ENCODE measurements at places on chromosomes 1 and 21.

GRCh38 chr1:4637616-4638344 is 16.6 kb upstream of the AJAP1 start:
- DNase-seq, result no peak

DNA sequence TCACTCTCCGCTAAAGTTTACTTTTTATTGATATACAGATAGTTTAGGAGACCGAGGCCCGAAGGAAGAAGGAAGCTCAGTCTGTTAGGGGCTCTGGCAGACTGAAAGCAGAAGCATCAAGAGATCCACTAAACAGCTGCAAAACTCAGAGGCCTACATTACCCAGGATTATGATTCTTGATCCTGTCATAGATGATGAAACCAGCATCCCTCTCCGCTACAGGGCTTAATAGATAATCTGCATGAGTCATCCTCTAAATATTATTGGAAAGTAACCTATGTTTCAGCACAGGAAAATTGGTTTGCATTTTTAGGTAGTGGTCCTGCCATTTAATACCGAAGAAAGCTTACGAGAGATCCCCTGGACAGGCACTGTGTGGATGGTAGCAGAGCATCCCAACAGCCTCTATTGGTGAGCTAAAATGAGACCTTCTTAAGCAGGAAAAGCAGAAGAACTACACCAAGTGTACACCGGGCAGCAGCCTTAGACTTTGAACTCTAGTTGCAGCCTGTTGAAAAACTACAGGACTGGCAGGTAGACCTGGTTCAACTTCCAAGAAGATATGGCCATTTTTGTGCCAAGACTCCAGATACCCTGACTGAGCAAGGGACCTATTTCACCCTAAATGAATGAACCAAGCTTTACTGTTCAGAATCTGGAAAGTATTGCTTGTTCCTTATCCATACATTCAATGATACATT is 6.8 kb downstream of the CASQ2 start:
- no peak for DNase-seq

- DNase-seq, result no peak
Measured at GRCh38 chr21:44966135-44967081, 26.6 kb downstream of the SLX9 start.

DNA sequence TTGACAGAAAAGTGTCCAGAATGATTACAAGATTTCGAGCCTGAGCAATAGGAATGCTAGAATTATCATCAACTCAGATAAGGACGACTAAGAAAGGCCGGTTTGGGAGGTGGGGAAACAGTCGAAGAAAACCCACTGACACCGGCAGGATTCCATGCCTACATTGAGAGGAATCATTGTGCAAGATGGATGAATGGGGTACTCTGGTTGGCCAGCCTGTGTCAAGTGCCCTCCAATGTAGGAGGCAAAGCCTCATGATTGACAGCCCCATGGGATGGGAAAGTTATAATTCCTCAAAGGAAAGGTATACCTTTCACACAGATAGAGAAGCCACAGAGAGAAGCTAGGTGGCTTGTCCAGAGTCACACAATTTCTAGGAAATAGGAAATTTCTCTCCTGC is 153.5 kb upstream of the CTTNBP2NL start:
- no peak for DNase-seq

- DNase-seq, result no peak
Measured at GRCh38 chr1:85830837-85831236, 122.6 kb upstream of the ZNHIT6 start.

DNA sequence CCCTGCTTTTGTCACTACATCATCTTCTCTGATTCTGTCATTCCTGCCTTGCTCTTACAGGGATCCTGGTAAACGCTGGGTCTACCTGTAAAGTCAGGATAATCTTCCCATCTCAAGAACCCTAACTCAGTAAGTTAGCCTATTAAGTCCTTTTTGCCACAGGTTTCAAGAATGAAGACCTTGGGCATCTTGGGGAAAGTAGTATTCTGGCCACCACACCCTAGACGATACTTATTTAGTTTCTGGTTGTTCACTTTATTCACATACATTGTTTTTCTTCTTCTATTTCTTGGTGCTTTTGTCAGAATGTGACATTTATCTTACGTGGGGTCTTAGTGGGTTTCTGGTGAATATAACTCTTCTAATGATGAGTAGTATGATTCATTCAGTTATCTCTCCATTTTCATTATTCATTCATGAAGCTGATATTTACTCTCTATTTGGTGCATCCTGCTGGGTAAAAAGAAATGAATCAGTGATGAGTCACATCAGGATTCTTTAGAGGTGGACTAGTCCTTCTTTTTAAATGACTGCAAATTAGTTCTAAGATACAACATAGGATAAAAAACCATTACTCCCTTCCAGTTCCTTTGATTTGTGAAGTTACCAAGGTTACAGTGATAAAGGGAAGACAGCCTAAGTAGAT is 514.4 kb upstream of the B3GALT2 start:
- no peak for DNase-seq

- no peak for DNase-seq
Measured at GRCh38 chr1:240739754-240740153, 127.8 kb upstream of the GREM2 start.

- DNase-seq, result no peak
Measured at GRCh38 chr1:85360730-85361493, 84.5 kb upstream of the BCL10 start.

DNA sequence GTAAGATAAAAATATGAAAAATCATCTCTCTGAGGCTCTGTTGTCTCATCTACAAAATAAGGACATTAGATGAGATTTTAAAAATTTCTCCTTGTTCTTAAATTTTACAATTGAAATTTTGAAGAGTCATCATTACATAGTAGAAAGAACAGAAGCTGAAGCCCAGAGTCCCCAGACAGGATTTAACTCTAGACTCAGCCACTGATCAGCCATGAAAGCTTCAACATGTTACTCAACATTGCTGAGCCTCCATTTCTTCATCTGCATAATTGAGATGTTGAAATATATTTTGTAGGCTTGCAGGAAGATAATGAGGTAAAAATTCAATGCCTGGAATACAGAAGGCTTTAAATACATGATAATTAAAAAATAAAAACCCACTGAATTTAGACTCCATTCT is 633.3 kb downstream of the LMO4 start:
- DNase-seq, result no peak

GRCh38 chr1:156766298-156767100 is 836 bp upstream of the PRCC start:
- no peak for DNase-seq

- no peak for DNase-seq
Measured at GRCh38 chr1:14111121-14111520, 411.1 kb downstream of the PRDM2 start.

DNA sequence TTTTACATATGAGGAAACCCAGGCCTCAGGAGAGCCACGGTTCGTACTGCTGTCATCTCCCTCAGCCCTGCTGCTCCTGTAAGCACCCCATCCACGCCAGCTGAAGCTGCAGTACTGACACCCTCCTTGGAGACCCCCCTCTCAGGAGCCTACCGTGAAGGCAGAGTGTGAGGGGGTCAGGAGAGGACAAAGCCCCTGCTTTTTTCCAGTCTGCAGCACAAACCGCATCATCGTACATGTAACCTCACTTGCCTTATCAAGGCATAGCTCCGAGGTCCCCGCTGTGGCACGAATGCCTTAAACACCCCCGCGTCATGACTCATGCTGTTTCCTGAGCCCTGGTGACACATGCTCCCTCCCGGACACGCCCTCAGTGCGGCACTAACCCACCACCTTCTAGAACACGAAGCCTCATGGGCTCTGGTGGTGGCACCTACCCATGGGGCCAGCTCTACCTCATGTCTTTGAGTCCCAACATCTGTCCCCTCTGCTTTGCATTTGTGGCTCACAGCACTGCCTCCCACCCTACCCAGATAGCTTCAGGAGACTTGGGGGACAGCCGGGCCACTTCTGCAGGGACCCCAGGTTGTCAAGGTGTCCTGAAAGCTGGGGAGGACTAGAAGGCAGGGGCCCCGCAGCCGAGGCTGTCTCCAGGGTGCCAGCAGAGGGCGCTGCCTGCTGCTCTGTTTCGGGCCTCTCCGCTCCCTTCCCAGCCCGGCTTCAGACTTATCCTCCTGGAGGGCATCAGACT is 4.9 kb downstream of the SH3BGRL3 start:
- DNase-seq, result no peak

GRCh38 chr1:58780836-58781452 is 2.9 kb downstream of the JUN start:
- no peak for DNase-seq

DNA sequence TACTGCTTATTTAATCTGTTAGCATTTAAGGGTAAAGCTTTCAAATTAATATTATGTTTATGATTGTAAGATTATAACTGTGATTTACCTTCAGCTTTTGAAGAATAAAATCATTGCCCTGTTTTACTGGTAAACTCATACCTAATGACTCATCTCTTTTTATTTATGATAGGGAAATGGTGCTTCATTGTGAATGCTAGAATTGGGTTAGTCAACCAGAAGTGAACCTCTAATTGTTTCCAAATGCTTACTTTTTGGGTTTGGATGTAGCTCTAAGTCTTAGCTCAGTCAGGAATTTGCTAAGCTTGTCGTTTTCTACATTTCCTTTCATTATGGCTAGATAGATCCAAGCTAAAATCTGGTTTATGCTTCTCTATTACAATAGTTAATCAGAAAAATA is 59.4 kb downstream of the SLC30A7 start:
- DNase-seq, result no peak

DNA sequence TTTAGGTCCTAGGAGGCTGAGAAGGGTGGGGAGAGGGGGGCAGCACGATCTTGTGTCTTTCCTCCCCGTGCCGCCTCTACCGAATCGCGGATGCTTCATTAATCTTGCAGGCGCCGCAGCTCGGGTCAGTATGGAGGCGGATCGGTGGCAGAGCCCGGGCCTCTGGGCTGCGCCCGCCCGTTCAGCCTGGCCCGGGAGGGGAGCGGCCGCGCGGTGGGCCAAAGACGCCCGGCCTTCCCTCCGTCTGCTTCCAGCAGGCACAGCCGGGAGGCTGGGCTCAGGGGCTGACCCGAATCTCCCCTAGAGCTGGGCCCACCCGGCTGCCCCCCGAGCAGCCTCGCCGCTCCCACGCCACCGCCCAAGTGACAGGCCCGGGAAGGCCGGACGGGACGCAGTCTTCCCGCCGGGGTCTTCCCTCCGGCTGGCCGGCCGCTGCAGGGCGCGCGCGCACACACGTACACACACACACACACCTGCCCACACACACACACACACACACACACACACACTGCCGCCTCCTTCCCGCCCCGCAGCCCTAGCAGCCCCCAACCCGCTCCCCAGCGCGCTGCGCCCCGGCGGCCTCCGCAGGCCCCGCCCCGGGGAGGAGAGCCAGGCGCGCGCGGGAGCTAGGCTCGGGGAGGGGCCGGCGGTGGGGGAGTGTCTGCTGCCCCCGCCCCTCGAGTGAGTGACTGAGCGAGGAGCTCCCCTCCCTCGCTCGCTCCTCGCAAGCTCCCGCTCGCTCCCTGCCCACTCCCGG is at the start of gene C1orf21:
C1orf21 (plus strand) TSS at position 718 of the 757 bp plus-strand sequence. CDS start 90,481 bp downstream, outside the sequence.
- peak; percentile 83 for DNase-seq

GRCh38 chr1:20080441-20081352 is 10.7 kb downstream of the PLA2G5 start:
- no peak for DNase-seq

DNA sequence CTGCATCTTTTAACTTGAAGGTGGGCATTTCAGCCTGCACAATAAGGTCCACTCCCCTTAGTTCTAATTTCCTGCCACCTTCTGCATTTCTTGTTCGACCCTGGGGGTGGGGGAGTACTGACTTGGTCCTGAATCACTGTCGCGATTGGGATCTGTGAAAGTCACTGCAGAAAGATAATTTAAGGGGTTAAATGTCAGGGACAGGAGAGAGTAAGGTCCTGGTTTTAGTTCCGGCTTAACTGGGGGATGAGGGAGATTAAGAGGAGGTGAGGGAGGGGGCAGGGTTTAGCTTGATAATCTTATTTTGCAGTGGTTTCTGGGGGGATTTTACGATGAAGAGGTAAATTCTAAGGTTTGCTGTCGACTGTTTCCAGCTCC is 128.1 kb downstream of the MRPS6 start:
- no peak for DNase-seq

DNA sequence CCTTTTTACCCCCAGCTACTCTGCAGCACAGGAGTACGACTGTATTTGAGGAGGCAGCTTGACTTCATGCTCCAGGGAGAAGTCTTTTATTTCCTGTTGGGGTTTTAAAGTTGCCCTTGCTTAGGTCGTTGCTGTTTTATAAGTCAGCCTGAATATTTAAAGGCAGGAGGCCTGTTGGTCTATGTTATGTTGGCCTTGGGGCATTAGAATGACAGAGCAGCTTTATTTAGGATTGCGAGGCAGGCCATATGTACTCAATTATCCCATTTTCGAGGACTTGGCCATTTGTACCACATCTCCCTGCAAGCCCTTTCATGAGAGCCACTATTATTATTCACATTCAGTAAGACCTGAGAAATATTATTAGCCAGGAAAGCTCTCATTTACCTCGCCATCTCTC is 47.0 kb downstream of the KIF26B start:
- no peak for DNase-seq

GRCh38 chr1:39214021-39214713 is 9.7 kb downstream of the MACF1 start:
- no peak for DNase-seq

GRCh38 chr1:221336126-221336525 is 405.8 kb downstream of the DUSP10 start:
- no peak for DNase-seq

GRCh38 chr1:65265296-65265650 is 44.1 kb upstream of the DNAJC6 start:
- DNase-seq, result no peak

GRCh38 chr1:114208714-114209113 is 55.0 kb upstream of the SYT6 start:
- no peak for DNase-seq

DNA sequence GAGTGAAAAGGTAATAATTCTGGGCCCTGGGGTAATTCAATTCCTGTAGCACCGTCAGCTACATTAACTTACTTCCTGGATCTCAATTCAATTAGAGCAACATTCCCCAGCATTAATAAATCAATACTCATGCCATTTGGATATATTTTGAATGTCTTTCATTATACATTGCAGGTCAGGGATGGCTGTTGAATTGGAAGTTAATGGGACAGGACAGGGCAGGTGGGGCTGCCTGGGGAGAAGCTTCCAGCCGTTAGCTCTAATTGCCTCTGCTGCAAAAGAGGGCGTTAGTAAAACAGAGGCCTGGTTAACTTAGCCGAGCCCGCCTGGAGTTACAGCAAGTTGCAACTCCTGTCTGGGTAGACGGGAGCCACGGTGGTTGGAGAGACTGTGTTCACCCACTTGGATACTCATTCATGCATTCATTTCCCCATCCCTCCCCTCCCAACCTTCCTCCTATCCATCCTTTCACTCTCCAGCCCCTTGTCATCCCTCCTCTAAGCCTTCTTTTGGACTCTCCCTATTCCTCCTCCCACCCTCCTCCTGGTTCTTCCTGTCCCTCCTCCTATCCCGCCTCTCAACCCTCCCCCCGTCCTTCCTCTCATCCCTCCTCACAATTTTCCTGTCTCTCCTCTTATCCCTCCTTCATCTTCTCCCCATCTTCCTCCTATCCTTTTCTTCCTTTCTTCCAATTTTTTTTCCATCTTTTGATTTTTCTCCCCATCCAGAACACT is 137.6 kb upstream of the RUNX3 start:
- no peak for DNase-seq

Measured in NCI-H2081 treated with DMSO at 0.1 percent for 48 hours (cell line).